ENCODE measurements at places on chromosomes 16 and 17. TPM values are rescaled to one million over a fixed set of nuclear protein-coding genes. Genes with fewer than 3 reads are reported as not detected.

Gene SPATA22
- polyA plus RNA-seq: 0.63 TPM

Gene MYO15A
- polyA plus RNA-seq: 2.0 TPM

Gene RGS11
- 0.64 TPM for polyA plus RNA-seq

Gene KRT32
- polyA plus RNA-seq: not detected

Gene EVPL
- polyA plus RNA-seq: not detected

Gene ITGA2B
- polyA plus RNA-seq: 1.5 TPM

Gene PARD6A
- 1.4 TPM for polyA plus RNA-seq

Gene ADAD2
- 0.81 TPM for polyA plus RNA-seq

Measured in muscle of back (tissue), 13 donors.